ENCODE measurements at places on chromosomes 16 and 17.

- DNase-seq, result no peak
Observed at GRCh38 chr16:72896485-72897118, 151.3 kb downstream of the ZFHX3 start.

- no peak for DNase-seq
Observed at GRCh38 chr17:77366558-77367245, 225.9 kb downstream of the SEC14L1 start.

DNA sequence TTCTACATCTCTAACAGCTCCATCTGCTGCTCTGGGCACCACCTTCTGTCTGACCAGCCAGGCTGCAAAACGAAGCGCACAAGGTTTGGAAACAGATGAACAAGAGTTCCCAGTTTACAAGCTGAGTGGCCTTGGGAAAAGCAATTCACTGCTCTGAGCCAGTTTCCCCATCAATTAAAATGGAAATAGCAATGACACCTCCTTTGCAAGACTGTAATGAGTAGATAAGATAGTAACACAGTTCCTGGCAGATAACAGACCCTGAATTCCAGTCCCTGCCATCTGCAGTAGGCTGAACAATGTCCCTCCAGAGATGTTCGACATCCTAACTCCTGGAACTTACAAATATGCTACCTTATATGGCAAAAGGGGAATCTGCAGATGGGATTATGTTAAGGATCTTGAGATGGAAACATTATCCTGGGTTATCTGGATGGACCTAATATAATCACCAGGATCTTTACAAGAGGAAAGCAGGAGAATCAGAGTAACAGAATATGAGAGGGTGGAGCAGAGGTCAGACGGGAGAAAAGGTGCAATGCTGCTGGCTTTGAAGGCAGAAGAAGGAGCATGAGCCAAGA is 27.9 kb downstream of the CPPED1 start:
- no peak for DNase-seq

- DNase-seq, result no peak
Observed at GRCh38 chr17:34291721-34292348, 6.3 kb downstream of the CCL11 start.

GRCh38 chr17:72414967-72415853 is 294.4 kb downstream of the SOX9 start:
- no peak for DNase-seq

DNA sequence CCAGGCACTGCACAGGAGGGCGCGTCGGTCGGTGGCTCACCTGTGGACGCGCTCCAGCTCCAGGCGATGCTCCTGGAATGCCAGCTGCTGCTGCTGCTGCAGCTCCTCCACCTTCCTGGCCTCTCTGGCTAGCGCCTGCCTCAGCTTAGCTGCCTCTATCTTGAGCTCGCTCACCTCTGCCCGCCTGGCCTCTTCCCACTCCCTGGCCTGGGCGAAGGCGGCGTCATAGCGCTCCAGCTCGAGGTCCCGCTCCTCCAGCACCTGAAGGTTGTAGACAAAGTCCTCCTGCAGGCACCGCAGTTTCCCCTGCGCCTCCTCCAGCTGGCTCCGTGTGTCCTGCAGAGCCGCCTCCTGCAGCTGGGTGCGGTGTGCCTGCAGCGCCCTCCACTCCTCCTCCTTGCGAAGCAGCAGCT is 11.1 kb downstream of the CCDC57 start:
- no peak for DNase-seq

DNA sequence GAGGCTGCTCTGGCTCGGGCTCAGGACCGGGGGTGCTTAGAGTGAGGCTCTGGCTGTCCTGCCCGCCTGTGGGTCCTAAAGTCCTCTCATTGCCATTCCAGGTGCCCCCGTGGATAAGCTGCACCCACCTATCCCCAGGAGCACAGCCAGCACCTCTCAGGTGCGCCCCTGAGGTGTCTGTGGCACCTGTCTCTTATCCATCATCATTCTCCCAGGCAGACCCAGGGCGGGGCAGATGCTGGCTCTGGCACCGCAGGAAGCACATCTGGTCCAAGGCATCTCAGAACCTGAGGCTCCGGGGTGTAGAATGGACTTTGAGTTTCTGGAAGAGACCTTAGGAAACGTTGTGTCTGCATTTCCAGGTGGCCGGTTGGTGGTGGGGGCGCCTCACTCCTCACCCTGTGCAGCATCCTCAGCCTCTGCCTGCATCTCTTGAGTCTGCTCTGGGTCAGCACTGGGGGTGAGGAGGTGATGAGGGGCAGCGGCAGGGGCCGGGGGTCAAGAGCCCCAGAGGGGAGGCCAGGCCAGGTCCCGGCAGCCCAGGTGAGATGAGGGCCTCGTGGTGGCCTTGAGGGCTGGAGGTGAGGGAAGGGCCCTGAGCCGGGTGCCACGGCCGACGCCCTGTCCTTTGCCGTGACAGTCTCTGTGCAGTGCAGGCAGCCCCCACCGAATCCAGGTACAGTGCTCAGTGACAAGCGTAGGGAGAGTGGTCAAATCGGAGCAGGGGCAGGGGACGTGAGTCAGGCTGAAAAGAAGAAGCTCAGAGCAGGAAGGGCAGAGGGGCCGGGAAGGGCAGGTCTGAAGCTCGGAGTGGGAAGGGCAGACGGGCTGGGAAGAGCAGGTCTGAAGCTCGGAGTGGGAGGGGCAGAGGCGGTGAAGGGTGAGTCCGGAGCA is 173.5 kb downstream of the NPIPB11 start:
- DNase-seq, result no peak

DNA sequence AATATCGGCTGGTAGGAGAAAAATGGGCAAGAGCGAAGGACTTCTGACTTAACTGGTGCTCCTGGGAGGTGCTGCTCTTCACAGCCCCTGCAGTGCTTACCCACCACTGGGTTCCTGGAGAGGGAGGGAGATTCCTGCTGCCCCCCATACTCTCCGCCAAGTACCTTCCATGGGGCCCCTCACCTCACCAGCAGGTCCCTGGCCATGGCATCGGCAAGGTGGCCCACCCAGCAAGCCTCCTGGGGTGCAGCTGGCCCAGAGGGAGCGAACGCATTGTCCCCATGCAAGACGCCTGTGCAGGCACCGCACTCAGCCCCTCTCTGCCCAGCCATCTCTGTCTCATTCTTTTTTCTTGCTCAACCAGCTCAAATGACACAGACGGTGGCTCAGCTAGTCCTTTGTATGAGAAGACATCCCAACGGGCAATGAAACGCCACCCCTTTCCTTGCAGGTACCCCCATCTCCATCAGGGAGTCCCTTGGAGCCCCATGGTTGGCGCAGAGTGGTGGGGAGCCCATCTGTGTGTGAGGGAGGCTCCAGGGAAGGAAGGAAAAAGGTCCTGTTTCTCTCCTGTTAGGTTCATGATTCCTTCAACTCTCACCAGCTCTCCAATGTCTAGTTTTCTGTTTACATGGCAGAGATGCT is 9.6 kb upstream of the ALDH3A1 start:
- DNase-seq, result no peak

DNA sequence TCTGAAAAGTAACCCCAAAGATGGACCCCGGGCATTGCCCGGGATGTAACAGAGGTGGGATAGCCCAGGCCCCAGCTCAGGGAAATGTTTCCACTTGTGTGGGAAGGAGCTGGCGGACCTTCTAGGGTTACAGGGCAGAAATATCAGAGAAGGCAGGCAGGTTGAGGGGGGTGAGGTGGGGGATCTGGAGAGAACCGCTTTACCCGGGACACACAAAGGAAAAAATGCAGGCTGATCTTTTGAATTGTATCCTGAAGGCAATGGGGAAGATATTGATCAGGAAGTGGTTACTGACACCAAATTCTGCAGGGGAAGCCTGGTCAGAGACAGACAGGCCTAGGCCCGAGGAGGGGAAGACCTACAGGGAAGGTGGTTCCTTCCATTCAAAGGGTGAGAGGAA is 3.5 kb downstream of the SLC47A1 start:
- no peak for DNase-seq

DNA sequence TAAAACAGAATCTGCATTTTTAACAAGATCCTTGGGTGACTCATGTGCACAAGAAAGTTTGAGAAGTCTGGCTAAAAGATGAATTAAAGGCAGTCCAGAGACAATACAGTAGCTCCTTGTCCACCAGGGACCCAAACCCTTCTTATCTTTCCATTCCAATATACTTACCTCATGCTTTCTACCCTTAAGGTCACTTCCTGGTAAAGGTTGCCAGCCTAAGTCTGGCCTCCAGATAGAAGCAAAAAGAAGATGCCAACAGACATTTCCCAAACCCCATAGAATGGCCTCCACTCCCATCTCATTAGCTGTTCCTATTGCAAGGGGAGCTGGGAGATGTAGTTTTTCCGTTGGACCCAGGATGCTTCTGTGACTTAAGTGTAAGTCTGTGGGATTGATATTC is 101.4 kb upstream of the XYLT1 start:
- DNase-seq, result no peak

- DNase-seq, result no peak
Observed at GRCh38 chr17:60154616-60155426, 5.0 kb downstream of the CA4 start.

DNA sequence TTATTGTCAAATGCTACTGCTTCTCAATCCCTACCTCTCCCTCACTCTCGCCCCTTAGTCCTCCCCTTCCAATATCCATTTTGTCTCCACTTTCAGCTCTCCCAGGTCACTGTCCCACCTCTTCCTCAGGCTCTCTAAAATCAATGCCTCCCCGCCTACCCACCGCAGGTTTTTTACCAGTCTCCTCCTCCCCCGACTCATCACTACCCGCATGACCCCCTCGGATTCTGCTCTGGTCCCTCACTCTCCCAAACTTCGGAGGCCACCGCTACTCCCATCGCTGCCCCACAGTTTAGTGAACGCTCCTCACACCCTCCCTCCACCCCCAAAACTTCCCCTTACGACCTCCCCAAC is 513 bp downstream of the CRLF3 start:
- DNase-seq, result peak; percentile 44

GRCh38 chr16:24769806-24770205 is 40.4 kb downstream of the TNRC6A start:
- no peak for DNase-seq

DNA sequence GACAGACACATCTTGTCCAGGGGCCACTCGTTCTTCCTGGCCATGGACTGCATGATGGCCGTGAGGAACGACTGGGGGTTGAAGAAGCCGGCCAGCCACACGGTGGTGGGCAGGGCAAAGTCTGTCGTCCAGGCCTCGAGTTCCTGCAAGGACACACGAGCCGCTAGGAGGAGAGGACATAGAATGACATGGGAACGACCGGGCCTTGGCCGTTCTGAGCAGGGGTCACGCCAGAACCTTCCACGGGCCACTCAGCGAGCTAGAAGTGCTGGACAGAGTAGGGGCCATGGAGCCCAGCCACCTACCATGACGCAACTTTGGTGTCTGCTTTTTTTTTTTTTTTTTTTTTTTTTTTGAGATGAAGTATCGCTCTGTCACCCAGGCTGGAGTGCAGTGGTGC is 47.0 kb downstream of the PGS1 start:
- DNase-seq, result no peak

DNA sequence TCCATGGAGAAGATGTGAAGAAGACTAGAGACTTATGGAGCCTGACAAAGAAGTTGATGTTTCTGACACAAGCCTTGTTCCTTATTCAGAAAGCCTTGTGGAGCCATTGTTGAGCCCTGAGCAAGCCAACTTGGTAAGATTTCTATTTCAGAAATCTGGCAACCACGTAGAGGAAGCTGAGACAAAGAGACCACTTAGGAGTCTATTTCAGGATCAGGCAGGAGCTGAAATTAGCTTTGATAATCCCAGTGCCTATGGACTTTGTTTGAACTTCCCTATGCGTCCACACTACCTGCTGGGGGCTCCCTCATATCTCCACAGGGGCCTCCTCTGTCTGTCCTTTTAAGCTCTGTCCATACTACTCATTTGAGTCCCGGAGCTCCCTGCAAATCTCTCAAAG is 540.0 kb upstream of the GOT2 start:
- DNase-seq, result no peak

DNA sequence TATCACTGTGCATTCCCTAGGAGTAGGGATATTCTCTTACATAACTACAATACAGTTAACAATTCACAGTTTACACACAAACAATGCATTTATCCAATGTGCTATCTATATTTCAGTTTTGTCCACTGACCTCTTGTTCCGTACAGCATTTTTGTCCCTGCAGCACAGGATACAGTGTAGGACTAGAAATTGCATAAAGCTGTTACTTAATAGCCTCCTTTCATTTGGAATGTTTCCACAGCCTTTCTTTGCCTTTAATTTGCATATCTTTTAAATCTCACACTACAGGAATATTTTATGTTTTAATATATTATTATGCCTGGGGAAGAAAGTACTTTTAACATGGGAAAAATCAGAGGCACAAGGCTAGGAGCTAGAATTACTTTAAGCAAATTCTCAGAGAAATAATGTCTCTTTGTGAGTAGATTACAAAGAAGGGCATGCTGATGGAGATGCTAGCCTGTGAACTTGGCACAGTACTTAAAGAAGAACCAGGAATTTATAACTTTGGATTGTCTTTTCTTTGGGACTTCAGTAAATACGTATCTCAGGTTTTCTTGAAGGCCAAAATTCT is 144.3 kb downstream of the ITFG1 start:
- no peak for DNase-seq

DNA sequence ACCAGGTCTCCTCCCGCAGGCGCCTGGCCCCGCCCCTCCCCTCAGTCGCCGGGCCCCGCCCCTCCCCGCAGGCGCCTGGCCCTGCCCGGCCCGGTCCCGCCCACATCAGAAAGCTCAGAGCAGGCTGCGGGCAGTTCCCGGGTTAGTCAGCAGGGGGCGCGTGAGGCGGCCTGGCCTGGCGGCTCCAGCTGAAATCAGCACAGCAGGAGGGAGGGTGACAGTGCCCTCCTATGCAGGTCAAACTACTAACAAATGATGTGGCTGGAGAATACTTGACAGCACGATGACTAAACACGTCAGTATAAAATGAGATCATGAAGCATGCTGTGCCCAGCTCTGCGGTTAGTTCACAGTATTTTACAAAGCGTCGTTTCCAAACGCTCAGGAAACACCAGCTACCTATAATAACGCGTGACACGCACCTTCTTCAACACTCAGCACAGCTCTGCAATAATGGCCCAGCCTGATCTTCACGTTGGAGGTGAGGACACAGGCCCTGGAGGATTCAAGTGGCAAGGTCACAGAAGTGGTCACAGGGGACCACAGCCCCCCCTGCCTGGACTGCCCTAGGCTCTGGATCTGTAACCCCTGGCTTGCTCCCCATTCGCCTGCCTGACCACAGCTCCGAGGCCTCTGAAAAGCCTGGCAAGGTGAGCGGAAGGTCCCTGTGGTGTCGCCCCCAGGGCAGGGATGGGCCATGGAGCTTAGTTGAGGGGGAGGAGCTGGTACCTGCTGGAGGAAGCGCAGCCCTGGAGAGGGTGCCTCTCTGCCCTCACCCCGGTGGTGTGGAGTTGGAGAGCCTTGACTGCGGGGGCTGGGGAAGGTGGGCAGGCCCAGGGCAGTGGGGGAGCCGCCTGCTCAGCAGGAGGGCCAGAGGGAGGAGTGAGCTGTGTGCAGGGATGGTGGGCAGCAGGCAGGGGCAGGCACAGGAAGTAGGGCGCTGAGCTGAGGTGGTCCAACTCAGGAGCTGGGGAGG is 81.2 kb downstream of the KCNJ12 start:
- peak; percentile 91 for DNase-seq

Data from hematopoietic multipotent progenitor cell treated with erythropoietin and hydrocortisone succinate and interleukin-3 and kit ligand, for 6 days (in vitro differentiated cells).